Kidney glomerular epithelial cell (primary cell): ENCODE measurements at places on chromosomes 6 and 20.

GRCh38 chr20:17314264-17314663 lies 87.4 kb downstream of the PCSK2 start:
- no peak for DNase-seq

DNA sequence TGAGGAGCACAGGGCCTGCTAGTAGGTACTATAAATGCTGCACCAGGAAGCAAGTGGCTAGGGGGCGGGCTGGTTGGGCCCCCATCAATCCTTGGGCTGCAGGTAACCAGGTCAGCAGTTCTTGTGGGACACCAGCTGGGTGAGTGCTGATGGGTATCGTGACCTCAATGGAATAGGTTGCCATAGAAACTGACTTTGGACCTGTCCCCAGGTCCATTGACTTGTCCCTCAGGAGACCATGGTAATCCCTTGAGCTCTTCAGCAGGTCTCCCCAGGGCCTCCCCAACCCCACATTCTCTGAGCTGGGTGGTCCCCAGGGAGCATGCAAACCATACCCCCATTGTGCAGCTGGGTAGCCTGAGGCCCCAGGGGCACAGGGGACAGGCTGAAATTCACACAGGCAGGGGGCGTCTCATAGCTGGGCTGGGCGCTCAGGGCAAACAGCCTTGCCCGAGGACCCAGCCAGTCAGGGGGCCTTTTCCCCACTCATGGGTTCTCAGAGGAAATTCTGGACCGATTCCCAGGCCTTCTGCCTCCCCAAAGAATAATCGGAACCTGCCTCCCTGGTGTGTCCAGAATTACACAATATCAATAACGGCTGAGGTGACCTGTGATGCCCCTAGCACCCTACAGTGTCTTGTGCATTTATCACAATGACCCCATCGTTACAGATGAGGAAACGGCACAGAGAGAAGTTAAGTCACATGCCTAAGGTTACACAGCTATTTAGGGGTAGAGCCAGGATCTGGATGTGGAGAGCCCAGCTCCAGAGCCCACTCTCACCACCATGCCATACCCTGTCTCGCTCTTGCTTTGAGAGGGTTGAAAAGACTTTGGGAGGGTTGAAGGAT lies 35.9 kb downstream of the SRC start:
- DNase-seq: no peak

GRCh38 chr20:815226-815625 lies 18.3 kb upstream of the FAM110A start:
- no peak for DNase-seq

DNA sequence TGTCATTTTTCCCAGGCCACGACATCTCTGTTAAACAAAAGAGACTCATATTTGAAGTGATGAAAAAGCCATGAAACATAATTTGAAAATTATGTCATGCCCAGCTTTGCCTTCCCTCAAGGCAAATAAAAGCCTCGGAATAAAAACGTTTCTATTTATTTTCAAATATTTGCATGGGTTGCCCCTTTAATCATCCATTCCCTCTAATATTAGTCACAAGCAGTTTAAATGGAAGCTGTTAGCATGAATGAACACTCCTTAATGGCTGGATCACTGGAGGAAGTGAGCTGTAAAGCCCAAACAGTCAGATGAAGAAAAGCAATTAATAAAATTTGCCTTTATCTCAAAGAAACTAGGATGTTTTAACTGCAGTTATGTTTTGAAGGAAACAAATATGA lies 69.3 kb upstream of the STMND1 start:
- peak; percentile 91 for DNase-seq

GRCh38 chr6:23841116-23841515 lies 284.9 kb upstream of the NRSN1 start:
- DNase-seq: no peak
